ENCODE measurements at places on chromosomes 3 and 15. TPM values are rescaled to one million over a fixed set of nuclear protein-coding genes. Genes with fewer than 3 reads are reported as not detected.

Gene ETV5
- 0.36 TPM for total RNA-seq

DNA sequence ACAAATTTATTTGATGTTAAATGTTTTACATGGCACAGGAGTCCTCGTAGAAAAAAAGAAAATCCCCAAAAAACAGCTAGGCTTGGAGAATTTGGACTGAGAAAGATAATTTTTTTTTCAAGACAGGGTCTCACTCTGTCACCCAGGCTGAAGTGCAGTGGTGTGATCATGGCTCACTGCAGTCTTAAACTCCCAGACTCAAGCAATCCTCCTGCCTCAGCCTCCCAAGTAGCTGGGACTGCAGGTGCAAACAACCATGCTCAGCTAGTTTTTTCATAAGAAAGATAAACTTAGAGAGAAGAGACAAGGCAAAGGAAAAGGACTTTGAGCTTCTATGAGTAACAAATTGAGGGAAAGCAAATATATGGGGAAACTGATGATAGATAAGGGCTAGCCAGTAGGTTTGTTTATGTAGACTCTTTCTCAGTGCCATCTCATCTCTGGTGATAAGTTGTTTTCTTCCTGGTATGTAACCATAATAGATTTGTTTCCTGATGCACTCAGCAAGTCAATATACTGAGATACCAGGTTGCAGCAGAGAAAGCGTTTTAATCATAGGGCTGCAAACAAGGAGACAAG is 13.1 kb upstream of the TRMT10C start:
- no peak for DNase-seq

GRCh38 chr3:46896386-46896785 is 18.9 kb downstream of the PTH1R start:
- no peak for DNase-seq

- no peak for DNase-seq
Observed at GRCh38 chr15:50350621-50351020, 4.4 kb downstream of the GABPB1 start.

GRCh38 chr3:176794406-176794805 is 402.9 kb downstream of the TBL1XR1 start:
- no peak for DNase-seq

DNA sequence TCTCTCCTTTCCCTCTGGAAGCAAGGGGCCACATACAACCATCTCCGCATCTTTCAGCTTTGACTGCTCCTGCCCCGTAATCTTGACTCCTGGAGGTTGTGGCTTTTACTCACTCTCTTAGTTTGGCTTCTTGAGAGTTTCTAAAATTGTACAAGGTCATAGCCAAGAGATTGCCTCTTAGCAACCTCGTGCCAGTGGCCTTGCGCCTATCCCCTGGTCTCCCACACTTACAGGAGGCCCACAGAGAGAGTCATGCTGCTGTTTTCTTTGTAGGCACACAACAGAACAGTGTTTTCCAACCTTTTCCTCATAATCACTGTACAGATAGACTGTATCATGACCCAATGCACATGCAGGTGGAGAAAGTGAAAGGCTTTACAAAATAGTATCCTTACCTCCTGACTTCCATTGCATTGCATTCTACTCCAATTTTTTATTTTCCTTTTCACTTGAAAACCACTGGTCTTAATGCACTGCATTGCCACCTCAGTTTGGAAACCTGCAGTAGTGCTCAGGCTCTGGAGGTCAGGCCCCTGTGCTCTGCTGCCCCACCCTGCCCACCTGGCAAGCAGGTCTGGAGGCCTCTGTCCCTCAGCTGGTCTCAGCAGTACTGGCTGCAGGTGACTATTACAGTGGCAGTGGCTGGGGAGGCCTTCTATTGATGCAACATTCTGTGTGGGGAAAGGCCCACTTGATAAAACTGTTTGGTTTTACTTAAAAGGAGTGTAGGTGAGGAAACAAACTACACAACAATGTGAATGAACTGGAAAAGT is 156.2 kb downstream of the DNAJB8 start:
- no peak for DNase-seq

- DNase-seq = no peak
Observed at GRCh38 chr3:159852821-159853505, 135.7 kb upstream of the IL12A start.

- DNase-seq = peak; percentile 2
Observed at GRCh38 chr15:88652456-88653199, 13.8 kb downstream of the ISG20 start.

DNA sequence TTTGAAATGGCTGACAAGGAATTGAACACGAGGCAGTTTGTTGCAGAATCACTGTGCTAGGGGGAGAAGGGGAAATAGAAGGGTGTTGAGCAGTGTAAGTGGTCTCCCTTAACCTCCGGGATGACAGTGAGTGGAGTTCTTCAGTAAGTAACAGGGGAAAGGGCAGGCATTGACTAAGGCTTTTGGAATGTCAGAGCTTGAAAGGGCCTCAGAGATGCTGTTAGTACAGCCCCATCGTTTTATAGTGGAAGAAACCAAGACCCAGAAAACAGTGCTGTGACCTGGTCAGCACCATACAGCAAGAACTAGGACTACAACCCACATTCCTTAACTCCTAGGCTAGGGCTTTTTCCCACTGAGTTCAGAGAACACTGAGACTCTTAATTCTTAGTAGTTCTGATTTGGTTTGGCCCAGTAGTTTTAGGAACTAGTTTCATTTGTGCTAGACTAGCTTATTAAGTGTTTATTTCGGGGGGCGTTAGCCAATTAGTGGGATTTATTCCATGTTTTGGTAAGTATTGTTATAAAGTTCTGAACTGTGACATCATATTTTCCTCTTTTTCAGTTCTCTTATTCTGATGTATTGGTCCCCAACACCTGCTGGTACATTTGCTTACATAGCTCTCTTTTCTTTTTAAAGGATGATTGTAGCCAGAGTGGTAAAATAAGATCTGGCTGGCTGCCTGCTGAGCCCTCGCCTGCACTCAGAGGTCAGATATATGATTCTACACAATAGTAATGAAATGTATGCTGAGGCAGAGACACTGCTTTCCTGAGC is 34.2 kb downstream of the RAB11A start:
- DNase-seq = no peak

GRCh38 chr15:26628879-26629529 is 143.9 kb downstream of the GABRB3 start:
- peak; percentile 5 for DNase-seq

Gene AKAP13
- 391 TPM for total RNA-seq

GRCh38 chr3:193190146-193190786 is 50.8 kb upstream of the PLAAT1 start:
- no peak for DNase-seq

Gene CYP1A1
- total RNA-seq = 0.14 TPM

Gene A4GNT
- not detected for total RNA-seq

Gene RAB6B
- total RNA-seq = 0.59 TPM

Gene TBC1D5
- total RNA-seq = 28.5 TPM

DNA sequence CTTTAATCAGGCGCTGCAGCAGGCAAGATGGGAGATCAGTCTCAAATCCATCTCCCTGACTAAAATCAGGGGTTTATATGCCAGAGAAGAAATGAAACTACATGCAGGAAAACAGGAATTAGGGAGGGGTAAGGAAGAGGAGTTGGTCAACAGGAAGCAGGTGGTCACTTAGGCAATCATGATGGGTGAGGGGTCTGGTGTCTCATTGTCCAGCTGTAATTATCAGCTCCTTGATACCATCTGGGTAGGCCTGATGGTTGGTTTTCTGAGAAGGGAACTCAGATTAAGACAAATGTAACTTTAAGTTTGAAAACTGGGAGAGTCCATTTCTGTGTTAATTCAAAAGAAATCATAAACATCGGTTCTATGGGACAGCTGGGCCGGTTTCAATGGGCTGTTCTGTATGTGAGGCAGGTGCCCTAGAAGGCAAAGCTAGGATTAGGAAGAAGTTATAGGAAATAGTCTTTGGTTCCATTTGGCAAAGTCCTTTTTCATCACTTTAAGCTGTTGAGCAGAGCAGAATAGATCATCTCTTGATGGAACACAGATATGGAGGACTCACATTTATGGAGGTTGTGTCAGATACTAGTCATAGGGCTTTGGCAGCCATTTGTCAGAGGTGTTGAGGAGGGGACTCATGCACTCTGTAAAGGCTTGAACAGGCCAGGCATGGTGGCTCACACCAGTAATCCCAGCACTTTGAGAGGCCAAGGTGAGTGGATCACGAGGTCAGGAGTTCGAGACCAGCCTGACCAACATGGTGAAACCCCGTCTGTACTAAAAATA is 149.4 kb downstream of the VGLL4 start:
- DNase-seq = no peak

DNA sequence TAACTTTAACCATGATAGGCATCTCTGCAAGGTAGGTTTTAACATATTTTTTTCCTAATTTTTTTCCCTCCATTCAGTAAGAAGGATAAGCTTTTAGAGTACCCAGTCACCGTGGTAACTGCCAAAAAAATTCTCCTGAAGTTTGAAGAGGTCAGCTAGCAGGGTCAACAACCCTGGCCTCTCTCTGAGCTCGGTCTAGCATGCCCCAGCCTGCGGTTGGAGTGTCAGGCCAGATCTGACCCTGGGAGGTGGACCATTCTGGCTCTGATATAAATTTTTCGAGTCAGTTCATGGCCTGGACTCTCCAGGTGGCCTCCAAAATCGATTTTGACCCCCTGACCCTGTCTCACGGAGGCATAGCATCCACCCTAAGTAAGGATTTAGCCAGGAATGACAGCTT is 29.7 kb downstream of the SOX2 start:
- no peak for DNase-seq

DNA sequence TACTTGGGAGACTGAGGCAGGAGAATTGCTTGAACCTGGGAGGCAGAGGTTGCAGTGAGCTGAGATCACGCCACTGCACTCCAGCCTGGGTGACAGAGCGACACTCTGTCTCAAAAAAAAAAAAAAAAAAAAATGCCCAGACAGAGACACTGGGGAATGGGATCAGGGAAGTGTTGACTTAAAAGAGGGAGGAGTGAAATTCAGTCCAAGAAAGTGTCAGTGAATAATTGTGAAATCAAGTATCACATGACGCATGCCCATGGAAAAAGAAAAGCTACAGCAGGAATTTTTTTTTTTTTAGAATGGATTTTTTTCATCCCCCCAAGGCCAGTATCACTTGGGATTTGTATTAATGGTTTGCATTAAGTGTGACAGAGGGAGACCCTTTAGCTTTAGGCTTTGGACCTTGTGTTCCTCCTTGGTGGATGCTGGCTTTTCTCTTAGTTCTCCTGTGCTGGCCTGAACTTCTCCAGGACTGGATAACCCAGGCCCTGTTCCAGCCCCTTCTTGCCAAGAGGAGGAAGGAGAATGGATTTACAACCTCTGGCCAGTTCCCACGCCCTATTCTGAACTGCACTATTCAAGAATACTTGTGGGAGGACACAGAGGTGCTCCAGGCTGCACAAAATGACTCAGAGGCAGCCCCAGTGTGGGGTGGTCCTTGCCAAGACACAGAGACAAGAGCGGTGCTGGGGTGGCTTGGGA is 36.7 kb upstream of the ZNF774 start:
- DNase-seq = no peak

- no peak for DNase-seq
Observed at GRCh38 chr3:63578858-63579257, 73.6 kb upstream of the SNTN start.

- no peak for DNase-seq
Observed at GRCh38 chr3:126053513-126053912, 30.4 kb downstream of the SLC41A3 start.

DNA sequence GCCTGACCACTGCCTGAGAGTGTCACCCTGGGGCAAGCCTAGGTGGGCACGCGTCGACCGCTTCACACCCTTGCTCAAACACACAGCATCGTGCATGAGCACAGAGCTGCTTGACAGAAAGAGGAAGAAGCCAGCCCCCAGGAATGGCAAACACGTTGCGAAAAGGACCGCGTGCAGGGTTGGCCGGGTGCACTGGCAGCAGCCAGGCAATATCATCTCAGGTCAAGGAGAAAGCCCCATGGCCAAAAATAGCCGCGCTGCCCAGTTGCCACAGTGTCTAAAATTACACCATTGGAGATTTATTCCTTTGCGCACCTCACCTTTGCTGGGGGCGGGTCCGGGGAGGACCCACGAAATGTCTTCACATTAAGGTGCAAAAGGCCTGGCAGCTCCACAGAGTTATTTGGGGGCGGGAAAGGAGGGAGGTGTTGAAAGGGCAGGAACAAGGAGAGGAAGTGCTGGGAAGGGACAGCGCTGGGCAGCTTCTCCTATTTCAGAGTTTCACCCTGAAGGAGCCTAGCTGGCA is 44.7 kb upstream of the NR2F2 start:
- DNase-seq = no peak

Gene GOLGA8G
- total RNA-seq = 0.03 TPM

Gene GRAMD1C
- total RNA-seq = 1.1 TPM

DNA sequence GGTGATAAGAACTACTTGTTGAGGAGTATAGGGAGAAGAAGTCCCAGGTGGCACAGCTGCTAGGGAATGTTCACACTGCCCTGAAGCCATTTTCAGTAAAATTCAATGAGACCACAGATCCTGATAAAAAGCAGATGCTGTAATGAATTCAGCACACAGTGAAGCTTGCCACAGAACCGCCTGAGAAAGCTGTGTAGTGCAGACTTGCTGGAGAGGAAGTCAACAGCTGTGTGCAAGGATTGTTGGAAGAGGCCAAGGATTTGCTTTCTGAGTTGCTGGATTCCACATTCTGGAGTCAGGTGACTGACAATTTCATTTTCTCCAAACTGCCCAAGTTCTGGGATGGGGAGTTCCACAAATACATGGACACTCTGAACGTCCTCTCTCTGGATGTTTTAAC is 70.9 kb downstream of the ANP32A start:
- no peak for DNase-seq

GRCh38 chr15:97903971-97904572 is 56.4 kb upstream of the ARRDC4 start:
- DNase-seq = no peak

Gene XYLB
- total RNA-seq = 1.9 TPM

Gene CCR9
- total RNA-seq = 8.1 TPM

Gene SLC35G2
- 0.29 TPM for total RNA-seq

Gene TMEM108
- total RNA-seq = not detected

DNA sequence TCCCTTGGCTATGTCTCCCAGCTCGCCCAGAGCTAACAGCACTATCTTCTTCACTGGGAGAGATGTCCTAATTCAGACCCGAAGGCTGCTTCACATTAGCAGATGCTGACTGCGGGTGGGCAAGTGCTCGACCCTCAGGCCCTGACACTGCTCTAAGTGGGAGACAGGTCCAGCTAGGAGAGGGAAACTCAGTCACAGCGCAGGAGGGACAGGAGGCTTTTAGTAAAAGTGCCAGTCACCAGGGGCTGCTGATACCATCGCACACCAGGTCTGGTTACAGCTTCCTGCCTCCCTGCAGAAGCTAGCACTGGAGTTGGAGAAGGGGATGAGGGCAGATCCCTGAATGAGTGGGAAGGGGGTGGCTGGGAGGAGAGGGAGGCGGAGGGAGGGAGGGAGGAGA is 365.8 kb upstream of the RGMA start:
- DNase-seq = no peak

GRCh38 chr3:50237133-50237651 is 1.2 kb downstream of the GNAI2 start:
- no peak for DNase-seq

- DNase-seq = no peak
Observed at GRCh38 chr15:79922512-79923078, 25.8 kb upstream of the MTHFS start.

DNA sequence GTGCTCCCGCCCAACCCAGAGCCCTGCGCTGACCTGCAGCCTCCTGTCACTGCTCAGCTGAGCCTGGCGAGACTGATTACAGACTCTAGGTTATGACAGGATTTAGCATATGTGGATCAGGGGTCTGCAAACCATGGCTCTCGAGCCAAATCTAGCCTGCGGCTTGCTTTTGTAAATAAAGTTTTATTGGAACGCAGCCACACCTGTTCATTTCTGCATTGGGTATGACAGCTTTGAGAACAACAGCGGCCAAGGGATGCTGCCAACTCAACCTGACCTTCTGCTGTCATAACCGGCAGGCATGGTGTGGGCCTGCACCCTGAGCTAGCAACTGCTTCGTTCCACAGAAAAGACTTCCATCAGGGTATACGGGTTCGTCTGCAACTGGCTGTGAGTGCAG is 50.5 kb upstream of the IQSEC1 start:
- no peak for DNase-seq

Gene TGM5
- total RNA-seq = not detected
